ENCODE measurements at places on chromosomes 2 and 18.

DNA sequence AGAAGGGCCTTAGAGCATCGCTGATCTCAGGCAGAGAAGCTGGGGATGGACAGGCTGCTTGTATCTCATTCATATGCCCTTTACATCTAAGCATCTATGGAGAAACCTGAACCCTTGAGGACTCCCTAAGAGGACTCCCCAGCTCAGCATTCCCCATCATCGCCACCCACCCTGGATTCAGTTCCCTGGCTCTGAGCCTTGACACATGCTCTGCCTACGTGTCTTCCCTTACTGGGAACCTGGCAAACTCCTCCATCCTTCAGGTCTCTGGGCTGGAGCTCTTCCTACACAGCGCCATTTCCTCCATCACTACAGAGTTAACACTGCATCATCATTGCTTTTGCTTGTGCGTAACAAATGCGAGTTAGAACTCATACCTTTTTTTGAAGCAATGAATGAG, 31.2 kb upstream of the OTOF start:
- DNase-seq = no peak

GRCh38 chr18:28208268-28208667, 31.3 kb upstream of the CDH2 start:
- no peak for DNase-seq

GRCh38 chr2:219252900-219253752, at the start of gene TUBA4B:
Gene TUBA4B (plus strand): TSS chr2:219253243. CDS start chr2:219253408, 165 bp downstream.
- DNase-seq = no peak

DNA sequence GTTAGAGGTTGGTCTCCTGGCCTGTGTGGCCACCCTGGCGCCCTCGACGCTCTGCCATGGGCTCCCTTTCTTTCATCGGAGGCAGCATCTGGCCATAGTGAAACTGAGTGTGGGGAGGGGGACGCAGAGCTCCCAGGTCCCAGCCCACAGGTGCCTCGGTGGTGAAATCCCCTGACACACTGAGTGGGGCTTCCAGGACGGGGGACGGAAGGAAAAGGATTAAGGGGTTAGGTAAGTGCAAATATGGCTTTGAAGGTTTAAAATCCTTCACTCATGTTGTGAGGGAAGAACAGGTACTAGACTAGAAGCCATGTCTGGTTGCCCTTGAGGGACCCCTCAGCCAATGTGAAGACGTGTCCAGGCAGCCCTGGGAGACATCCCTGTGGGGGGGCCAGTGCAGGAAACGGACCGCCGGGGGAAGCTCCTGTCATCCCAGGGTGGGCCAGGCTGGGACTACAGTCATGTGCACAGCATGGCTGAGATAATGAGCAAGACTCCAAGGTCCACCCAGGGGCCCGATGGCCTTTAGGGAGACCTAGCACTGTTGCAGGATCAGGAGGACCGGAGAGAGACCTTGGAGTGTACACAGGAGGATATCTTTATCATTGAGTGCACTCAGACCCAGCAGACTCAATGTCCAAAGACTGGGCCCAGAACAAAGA, 36.3 kb downstream of the RTP5 start:
- DNase-seq = no peak

DNA sequence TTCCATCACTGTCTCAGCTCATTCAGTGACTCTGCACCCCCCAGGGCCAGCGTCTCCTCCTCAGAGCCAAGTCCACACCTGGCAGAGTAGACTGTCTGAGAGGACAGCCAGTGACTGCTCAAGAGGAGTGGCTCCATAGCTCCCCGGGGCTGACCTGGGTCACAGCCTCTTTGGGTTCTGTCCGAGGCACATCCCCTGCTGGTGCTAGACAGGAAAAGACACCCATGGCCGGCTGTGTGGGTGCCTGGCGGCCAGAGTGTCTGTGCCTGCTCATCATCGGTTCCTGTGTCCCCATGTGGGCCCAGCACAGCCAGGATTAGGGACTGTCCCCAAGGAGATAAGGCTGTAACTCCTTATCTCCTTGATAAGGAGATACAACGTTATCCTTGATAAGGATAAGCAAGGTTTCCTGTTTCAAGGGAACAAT, 3.5 kb upstream of the CROCC2 start:
- DNase-seq = no peak

- no peak for DNase-seq
These were observed 38.8 kb upstream of the ERMN start for GRCh38 chr2:157364257-157364974.

- no peak for DNase-seq
These were observed 321.6 kb upstream of the HS6ST1 start for GRCh38 chr2:128640166-128640844.

GRCh38 chr2:100013892-100014677, 128.3 kb downstream of the AFF3 start:
- no peak for DNase-seq

DNA sequence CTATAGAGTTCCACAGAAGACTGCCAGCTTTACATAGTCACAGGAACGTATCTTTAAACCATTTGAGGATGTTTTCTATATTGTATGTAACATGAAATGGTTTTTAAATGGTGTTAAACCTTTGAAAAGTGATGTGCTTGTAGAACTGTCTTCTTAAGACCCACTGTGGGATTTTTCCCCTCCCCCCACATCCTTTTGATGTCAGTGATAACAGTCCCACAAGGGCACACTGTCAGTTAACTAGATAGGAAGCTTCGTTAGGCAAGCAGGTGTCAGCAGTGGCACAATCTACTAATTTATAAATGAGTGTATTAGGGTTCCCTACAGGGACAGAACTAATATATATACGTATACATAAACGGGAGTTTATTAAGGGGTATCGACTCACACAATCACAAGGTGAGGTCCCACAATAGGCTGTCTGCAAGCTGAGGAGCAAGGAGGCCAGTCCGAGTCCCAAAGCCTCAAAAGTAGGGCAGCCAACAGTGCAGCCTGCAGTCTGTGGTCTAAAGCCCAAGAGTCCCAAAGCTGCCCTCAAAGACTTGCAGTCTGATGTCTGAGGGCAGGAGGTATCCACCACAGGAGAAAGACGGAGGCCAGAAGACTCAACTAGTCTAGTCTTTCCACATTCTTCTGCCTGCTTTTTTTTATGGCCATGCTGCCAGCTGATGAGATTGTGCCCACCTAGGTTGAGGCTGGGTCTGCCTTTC, 23.8 kb upstream of the HNRNPLL start:
- DNase-seq = no peak

- DNase-seq = no peak
These were observed 30.6 kb downstream of the ITSN2 start for GRCh38 chr2:24329700-24330099.

- DNase-seq = no peak
These were observed 57.4 kb upstream of the EPHA4 start for GRCh38 chr2:221629468-221629867.

- no peak for DNase-seq
These were observed 12.9 kb downstream of the WNT10A start for GRCh38 chr2:218893349-218894150.

DNA sequence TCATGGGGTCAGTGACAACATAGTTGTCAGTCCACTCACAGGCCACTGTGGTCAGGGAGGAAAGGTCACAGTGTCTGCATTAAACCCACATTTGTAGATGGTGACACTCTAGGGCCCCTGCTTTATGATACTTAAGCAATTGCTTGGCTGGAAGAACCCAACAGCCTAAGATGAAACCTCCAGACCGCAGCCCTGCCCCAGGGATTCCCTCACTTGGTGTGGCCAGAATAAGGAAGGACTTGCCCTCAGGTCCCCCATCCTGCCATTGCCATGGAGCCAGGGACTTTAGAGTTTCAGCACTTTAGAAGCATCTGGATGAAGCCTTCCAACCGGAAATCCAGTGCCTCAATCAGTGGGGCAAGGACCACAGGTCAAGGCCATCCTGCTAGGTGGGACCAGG, 63.9 kb upstream of the LAPTM4A start:
- no peak for DNase-seq

GRCh38 chr2:203059567-203060240, 45.0 kb downstream of the NBEAL1 start:
- no peak for DNase-seq

DNA sequence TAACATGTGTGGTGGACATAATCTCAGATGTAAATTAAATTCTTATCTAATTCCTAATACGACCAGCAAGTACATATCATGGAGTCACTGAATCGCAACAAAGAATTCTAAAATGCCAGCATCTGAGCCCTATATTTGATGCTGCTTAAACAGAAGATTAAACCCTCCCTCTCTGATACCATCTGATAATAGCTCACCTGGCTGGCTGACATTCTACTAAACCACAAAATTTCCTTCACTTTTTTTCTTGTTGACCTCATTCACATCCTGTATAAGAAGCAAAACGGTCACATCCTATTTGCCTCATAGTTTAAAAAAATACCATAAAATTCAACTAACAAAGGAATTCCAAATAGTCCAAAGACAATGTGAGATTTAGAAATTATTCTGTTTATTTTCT, 371.6 kb upstream of the SLC8A1 start:
- no peak for DNase-seq
